ENCODE measurements at places on chromosomes 12 and 14. TPM values are rescaled to one million over a fixed set of nuclear protein-coding genes. Genes with fewer than 3 reads are reported as not detected.

- DNase-seq, result no peak
Measured at GRCh38 chr14:91249841-91250616, 5.5 kb upstream of the GPR68 start.

The B4GALNT1 gene
- total RNA-seq, result 2.4 TPM

GRCh38 chr12:11162502-11162901 is 8.5 kb upstream of the SMIM10L1 start:
- DNase-seq, result peak; percentile 33

DNA sequence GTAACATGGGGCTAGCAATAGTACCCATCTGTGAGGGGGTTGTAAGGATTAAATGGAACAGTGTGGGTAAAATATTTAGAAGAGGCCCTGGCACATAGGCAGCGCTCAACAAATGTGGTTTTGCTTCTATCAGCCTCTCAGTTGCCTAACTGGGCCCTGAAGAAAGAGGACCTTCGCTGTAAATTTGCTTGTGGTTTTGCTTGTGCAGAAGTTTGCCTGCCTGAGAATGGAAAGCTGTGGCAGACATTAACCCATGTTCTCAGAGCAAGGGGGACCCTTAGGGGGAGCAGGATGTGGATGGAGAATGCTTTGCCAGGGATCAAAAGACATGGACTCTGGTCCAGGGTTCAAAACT is 160.1 kb downstream of the BRMS1L start:
- DNase-seq, result no peak

GRCh38 chr12:88546226-88546625 is 34.0 kb downstream of the KITLG start:
- DNase-seq, result no peak

GRCh38 chr12:74820324-74820723 is 282.7 kb downstream of the ATXN7L3B start:
- peak; percentile 45 for DNase-seq

The STX2 gene
- 35.4 TPM for total RNA-seq

GRCh38 chr12:100123316-100124095 is 19.2 kb downstream of the BLTP3B start:
- no peak for DNase-seq

- peak; percentile 2 for DNase-seq
Measured at GRCh38 chr12:118982302-118982701, 961 bp downstream of the SRRM4 start.

- DNase-seq, result no peak
Measured at GRCh38 chr12:115440438-115440837, 756.5 kb upstream of the TBX3 start.

DNA sequence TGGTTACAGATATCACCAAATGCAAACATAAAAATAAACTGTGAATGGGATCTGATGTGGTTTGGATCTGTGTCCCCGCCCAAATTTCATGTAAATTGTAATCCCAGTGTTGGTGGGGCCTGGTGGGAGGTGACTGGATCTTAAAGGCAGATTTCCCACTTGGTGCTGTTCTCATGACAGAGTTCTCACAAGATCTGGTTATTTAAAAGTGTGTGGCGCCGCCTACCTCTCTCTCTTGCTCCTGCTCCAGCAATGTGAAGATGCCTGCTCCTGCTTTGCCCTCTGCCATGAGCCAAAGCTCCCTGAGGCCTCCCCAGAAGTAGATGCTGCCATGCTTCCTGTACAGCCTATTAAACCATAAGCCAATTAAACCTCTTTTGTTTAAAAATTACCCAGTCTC is 47.8 kb downstream of the SLC25A21 start:
- DNase-seq, result peak; percentile 69

The OTX2 gene
- total RNA-seq, result 21.2 TPM

DNA sequence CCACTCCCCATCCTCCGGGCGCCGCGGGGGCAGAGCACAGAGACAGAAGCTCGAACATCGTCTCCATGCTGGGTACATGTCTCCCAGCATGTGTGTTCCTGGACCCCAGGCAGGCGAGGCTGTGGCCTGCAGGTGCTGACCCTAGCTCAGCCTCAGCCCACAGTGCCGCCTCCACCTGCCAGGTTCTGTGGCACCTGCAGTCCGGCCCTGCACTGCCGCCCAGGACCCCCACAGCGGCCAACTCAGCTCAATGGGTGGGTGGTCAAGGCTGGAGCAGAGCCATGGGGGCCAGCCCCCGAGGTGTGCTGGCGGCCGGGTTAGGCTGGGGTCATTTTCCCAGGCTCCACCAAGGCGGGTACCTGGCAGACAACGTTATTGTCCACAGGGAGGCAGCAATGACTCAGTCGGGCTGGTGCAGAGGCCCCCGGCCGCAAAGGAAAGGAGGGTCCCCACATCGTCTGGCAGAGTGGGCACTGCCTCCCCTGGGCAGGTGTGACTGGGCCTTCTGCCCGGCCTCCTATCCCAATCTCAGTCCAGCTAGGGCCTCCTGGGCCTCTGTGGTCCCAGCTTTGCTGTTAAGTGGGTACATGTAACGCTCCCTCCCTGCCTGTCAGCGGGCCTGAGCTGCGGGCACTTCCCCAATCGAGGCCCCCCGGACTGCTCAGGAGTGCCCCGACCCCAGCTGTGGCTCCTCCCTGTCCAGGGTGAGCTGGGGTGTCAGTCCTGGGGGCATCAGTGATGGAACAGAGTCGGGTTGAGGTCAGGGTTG is 20.2 kb upstream of the NUDT14 start:
- peak; percentile 62 for DNase-seq

DNA sequence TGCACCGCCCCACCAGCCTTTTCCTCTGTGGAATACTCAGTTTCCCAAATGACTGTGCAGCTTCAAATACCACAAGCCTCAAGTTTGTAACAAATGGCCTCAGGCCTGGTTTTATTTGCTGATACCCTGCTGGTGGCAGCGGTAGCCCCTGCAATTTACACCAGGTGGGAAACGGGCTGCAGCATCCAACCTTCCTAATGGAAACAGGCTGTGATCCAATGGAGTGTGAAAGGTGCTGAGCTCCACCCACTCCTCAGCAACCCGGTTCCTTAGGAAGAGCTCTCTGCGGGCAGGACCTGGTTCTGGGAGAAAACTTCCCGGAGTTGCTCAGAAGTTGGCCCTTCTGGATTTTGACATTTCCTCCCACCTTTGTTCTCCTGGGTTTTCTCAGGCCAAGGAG is 41.7 kb upstream of the LTA4H start:
- peak; percentile 52 for DNase-seq

- no peak for DNase-seq
Measured at GRCh38 chr12:39476894-39477293, 34.0 kb upstream of the KIF21A start.

GRCh38 chr14:38171197-38171596 is 36.5 kb upstream of the SSTR1 start:
- no peak for DNase-seq

The ULK1 gene
- total RNA-seq, result 26.2 TPM

The PKP2 gene
- 49.9 TPM for total RNA-seq

The HOXC4 gene
- total RNA-seq, result not detected

- DNase-seq, result no peak
Measured at GRCh38 chr14:81348061-81348460, 52.1 kb downstream of the STON2 start.

The MVK gene
- 29.0 TPM for total RNA-seq

The ABCC9 gene
- total RNA-seq, result 0.04 TPM

The SERPINA9 gene
- not detected for total RNA-seq

DNA sequence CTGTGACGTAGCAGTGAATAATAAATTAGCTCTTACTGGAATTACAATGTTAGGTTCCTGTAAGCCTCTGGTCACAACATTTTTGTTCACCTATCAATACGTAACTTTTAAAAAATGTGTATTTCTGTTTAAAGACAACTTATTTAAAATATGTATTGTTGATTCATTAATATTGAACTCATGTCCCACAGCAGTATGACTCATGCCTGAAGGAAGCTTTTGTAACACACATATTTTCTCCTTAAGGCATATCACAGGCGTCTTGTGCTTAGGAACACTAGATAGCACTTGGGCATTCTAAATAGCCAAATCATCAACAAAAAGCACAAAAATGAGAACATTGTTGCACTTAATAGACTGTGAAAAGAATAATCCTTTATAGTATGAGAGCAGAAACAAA is 92.5 kb downstream of the GPHN start:
- DNase-seq, result no peak

The GPR137C gene
- 5.2 TPM for total RNA-seq

DNA sequence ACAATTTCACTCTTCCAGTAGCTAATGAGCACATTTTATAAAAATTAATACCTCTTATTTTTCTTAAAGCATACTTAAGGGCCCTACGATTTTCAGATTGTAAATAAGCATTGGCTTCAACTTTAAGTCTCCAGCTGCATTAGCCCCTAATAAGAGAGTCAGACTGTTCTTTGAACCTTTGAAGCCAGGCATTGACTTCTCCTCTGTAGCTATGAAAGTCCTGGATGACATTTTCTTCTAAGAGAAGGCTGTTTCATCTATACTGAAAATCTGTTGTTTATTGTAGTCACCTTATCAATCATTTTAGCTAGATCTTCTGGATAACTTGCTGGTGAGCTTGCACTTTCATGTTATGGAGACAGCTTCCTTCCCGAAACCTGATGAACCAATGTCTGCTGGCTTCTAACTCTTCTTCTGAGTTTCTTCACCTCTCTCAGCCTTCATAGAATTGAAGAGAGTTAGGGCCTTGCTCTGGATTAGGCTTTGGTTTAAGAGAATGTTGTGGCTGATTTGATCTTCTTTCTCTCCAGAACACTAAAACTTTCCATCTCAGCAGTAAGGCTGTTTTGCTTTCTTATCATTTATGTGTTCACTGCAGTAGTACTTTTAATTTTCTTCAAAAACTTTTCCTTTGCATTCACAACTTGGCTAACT is 377.1 kb upstream of the RGS6 start:
- DNase-seq, result no peak

GRCh38 chr12:52369211-52369610 is 1.9 kb upstream of the KRT85 start:
- no peak for DNase-seq

- no peak for DNase-seq
Measured at GRCh38 chr12:77940567-77940966, 109.9 kb downstream of the NAV3 start.

DNA sequence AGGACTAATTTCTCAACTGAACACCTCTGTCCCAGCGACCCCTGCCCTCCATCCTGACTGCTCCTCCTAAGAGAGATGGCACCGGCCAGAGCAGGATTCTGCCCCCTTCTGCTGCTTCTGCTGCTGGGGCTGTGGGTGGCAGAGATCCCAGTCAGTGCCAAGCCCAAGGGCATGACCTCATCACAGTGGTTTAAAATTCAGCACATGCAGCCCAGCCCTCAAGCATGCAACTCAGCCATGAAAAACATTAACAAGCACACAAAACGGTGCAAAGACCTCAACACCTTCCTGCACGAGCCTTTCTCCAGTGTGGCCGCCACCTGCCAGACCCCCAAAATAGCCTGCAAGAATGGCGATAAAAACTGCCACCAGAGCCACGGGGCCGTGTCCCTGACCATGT is 756 bp downstream of the RNASE7 start:
- DNase-seq, result no peak

The MMP14 gene
- 48.9 TPM for total RNA-seq

Data from GM23338 (cell line).